ENCODE measurements at places on chromosomes 13 and 19.

DNA sequence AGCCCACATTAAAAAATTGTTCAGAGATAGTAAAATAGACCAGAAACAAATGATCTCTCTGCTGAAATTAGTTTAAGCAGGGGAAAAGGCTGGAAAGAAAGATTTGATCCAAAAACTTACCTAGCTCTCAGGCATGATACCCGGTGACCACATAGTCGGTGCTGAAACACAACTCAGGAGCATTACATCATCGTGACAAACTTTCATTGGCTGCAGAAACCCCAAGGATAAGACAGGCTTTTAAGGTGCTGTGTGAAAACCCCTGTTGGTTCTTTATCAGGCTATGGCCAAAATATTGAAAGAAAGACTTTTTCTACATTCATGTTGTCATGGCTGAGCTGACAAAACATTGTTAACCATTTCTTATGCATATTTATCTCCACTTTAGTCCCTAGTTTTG, 171.7 kb upstream of the KLF12 start:
- DNase-seq: no peak

DNA sequence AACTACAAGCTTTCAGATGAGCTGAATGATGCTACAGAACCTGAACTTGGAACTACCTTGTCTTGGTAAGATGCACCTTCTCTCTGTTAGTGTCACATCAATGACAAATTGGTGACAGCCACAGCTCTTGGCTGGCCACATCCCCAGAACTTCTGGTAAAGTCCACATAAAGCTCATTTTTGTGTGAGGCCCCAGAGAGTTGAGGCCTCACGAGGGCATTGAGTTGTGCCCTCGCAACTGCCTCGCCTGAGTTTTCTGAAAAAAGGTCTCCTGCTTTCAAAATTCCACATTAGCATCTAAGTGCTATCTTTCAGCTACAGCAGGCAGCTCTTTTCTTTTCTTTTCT, 42.6 kb downstream of the MRPL57 start:
- DNase-seq: no peak

DNA sequence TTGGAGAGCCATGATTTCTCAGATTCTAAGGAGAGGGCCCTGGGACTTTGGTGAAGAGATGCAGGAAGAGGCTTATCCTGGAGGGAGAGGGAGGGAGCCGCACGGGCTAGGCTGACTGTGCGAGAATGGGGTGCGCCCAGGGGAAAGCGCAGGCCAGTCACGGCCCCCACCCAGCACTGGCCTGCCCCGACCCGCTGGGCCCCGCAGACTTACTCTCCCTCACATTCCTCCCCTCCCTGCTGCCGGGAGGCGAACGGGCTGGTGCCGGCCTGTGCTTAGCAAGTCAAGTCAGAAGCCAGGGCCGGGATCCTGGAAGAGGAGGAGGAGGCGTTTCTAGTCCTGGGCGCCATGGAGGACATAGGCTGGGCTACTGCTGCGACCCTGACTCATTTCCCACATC, 120.0 kb downstream of the CRYL1 start:
- DNase-seq: no peak

DNA sequence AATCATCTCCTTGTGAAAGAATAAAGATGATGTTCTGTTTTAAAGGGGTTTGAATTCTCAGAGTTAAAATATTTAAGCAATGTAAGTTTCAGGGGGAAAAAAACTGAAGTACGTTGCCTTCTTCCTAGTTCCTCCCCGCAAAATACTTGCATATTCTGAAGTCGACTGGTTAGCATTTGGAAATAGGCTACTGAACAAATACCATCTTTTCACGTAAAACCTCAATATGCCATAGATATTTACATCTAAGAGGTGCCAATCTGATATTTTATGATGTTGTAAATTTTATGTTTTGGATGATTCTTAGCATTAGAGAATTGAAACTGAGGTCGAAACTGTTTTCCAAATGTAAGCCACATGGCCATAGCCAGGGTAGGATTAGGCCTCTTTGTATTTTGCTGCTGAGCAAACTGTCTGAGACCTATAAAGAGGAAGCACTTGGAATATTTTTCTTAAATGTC, 138.3 kb downstream of the FLT1 start:
- DNase-seq: no peak

DNA sequence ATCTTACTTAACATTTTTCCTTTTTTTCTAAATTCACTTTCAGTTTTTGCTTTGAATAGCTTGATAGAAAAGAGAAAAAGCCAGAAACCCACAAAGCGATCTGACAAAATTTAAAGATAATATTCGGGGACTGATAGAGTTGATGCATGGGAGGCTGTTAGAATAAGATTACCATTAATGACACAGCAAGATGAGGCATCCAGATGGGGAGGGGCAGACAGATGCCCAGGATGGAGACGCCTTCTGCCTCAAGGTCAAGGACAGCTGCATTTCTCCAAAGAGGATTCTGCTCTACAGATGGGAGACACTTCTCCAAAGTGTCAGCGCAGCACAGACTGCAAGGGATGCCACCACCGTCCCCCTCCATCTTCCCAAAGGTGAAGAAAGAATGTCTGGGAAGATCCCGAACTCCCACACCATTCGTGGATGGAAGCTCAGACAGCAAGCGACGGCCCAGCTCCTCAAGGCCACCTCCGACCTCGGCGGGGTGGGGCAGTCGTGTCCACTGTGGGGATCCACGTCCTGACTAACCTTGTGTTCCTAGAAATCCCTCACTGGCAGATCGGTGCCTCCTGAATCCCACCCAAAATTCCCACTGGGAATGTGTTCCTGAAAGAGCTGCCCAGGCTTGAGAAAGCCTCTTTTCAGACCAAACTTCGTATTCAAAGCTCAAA, 32.9 kb downstream of the NAXD start:
- DNase-seq: no peak
